Stimulated activated CD4-positive, alpha-beta T cell treated with anti-CD3 and anti-CD28 coated beads, Interleukin-2, amount 100 ng/mL, for 4 hours (primary cell): ENCODE measurements at places on chromosomes 2 and 18.

- no peak for DNase-seq
These were observed 110.4 kb downstream of the ANKRD44 start for GRCh38 chr2:197200051-197200761.

GRCh38 chr2:237355701-237356100 lies 58.3 kb downstream of the COL6A3 start:
- DNase-seq: no peak

DNA sequence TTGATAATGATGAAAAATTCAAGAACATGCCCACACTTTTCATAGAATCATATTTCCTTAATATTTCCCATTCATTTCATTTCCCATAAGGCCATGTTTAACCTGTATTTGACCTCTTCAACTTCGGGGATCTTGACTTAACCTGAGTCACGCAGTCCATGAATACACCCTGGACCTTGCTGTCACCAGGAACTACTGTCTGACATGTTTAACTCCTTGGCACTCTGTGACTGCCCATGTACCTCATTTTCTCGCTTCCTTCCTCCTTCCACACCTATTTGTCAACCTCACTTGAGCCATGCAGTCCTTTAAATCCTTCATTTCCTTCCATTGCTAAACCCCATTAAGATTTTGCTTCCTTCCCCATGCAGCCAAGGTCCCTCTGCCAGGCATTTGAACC lies 16.3 kb downstream of the ABCB11 start:
- no peak for DNase-seq

- no peak for DNase-seq
These were observed 7.3 kb upstream of the SLC11A1 start for GRCh38 chr2:218374795-218375194.

DNA sequence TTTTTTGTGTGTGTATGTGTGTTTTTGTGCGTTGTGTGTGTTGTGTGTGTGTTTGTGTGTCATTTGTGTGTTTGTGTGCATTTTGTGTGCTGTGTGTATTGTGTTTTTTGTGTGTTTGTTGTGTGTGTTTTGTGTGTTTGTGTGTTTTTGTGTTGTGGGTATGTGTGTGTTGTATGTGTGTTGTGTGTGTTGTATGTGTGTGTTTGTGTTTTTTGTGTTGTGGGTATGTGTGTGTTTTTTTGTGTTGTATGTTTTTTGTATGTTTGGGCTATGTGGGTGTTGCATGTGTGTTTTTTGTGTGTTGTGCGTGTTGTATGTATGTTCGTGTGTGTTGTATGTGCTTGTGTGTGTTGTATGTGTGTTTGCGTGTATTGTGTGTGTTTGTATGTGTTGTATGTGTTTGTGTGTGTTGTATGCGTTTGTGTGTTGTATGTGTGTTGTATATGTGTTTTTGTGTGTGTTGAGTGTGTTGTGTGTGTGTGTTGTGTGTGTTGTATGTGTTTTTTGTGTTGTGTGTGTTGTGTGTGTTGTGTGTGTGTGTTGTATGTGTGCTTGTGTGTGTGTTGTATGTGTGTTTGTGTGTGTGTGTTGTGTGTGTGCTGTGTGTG lies 275.3 kb downstream of the HRH4 start:
- DNase-seq: no peak

DNA sequence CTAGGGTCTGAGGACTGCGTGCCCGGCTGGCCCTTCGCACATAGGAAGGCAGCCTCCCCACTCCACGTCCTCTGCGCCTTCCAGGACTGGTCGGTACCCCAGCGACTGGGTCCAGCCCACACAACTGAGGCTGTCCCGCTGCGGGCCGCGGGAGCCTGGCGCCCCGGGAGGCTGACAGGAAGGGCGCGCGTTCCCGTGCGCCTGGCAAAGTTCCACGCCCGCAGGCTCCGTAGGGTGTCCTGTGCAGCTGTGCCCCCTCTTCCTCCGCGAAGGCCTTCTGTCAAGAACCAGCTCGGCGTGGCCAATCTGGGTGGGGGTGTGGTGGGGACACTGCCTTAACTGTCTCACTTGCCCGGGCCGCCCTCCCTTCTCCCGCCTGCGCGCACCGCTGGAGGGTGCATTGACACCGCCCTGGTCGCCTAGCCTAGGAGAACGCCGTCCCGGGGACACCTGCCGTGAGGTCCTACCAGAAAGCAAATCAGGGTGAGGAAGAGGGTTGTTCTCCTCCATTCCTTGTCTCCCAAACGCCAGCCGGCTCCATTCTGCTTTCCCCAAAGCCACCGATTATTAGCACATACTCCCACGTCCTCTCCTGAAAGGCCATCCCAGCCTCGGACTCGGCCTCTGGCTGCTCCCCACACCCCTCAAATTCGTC lies 618 bp upstream of the LYPD1 start:
- no peak for DNase-seq

DNA sequence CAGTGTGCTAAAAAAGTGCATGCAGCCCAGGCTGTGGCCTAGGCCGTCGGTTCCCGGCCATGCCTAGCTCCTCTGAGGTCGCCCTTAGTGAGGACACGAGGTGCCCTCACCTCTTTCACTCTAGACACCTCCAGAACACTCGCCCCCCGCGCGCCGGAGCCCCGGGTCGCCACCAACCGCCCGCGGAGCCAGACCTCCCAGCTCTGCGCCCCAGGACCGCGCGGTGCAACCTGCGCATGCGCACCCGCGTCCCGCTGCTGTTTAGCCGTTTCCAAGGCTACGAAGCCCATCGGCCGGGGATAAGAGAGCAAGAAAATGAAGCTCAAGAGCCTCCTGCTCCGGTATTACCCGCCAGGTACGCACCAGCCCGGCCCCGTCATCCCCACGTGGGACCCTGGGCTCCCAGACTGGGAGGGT lies at the start of gene DAW1:
DAW1 (plus strand) TSS at position 257 of the 417 bp plus-strand sequence; CDS start at position 316, 59 bp downstream.
- DNase-seq: no peak

DNA sequence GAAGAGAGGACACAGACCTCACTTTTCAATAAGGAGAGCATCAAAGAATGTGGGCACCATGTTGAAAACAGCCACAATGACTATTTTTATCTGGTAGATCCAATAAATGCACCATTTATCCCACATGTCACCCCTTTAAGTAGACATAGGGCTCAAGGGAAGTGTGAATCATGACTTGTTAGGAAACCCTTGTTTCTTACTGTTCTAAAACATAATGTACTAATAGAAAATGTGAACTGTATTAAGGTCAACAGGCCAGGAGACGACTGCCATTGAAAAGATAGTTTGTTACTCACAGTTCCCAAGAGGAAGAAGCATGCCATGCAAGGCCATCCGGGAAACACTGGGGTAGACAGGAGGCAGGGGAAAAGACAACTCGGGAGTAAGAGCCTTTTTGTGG lies 137.7 kb downstream of the EN1 start:
- no peak for DNase-seq

DNA sequence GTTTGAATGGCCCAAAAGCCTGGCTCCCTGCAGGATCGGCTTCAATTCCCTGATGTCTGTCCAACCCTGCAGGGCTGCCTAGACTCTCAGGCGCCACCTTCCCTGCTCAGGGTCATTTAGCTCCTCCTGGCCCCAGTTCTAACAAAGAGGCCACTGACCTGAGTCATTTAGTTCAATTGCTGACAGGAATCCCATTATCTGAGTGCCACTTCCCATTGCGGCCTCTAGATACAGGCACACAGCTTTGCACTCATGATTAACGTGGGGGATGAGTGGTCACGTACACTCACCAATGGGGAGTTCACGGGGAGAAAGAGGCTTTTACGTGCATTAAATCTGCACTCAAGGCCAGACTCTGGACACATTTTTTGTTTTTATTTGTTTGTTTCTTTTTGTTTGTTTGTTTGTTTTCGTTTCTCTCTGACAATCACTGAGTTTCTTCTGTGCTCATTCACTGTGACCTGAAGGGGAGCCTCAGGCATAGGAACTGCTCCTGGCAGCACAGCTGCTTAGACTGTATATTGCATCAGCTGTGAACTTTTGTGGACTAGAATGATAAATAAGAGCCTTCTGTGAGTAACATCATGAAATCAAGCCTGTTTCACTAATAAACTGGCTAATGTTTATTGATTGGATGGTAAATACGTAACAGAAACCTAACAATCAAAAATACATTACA lies 118.9 kb upstream of the CTNNA2 start:
- no peak for DNase-seq

GRCh38 chr2:96317584-96317997 lies 7.5 kb upstream of the ITPRIPL1 start:
- no peak for DNase-seq

DNA sequence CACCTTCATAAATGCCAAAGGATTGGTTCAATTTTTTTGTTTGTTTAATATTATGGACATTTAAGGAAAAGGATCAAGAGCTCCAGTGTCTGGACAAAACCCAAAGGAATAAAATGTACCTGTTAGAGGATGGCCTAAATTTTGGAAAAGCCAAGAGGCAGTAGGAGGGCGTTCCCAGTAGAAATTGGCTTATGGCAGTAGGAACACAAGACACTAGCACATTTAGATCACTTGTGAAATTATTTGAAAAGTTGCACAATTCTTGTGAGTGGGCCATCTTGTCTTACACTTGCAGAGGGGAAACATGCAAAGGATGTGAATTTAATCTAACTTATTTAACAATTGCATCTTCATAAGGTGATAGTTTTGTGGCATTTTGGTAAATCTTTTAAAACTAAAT lies 3.2 kb downstream of the BZW1 start:
- DNase-seq: no peak
